Fibroblast of skin of left quadriceps (primary cell): ENCODE measurements at places on chromosomes 7 and 10.
A peak's percentile ranks its signal among the peaks of the same experiment; 100 is the strongest.

DNA sequence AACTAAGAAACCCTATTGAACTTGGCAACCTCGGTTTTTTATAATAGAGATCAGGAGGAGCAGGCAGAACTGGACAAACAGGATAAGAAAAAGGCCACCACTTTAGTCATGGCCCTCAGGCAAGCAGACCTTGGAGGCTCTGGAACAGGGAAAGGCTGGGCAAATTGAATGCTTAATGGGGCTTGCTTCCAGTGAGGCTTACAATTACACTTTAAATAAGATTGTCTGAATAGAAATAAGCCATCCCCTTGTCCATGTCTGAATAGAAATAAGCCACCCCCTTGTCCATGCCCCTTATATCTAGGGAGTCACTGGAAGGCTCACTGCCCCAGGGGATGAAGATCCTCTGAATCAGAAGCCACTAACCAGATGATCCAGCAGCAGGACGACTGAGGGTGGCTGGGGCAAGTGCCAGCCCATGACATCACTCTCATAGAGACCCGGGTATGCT, 40.6 kb downstream of the AKR1B15 start:
- DNase-seq = no peak

DNA sequence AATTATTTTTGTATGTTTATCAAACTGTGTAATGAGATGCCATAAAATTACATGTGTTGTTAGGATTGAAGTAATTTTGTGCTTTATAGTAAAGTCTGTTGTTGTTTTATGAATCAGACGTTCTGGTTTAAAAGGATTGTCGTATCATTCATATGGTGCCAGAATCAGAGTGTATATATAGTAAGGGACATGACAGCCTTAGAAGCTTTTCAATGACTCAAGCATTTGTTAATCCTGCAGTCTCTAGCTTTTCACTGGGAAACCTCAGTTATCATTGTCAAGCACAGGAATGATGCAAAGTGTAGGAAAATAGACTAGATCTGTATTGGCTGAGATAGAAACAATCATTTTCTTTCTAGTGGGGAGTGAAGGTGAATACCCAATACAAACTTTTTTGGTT, 57.5 kb downstream of the TRRAP start:
- DNase-seq = no peak

GRCh38 chr7:151843181-151843580, 33.7 kb downstream of the PRKAG2 start:
- no peak for DNase-seq

DNA sequence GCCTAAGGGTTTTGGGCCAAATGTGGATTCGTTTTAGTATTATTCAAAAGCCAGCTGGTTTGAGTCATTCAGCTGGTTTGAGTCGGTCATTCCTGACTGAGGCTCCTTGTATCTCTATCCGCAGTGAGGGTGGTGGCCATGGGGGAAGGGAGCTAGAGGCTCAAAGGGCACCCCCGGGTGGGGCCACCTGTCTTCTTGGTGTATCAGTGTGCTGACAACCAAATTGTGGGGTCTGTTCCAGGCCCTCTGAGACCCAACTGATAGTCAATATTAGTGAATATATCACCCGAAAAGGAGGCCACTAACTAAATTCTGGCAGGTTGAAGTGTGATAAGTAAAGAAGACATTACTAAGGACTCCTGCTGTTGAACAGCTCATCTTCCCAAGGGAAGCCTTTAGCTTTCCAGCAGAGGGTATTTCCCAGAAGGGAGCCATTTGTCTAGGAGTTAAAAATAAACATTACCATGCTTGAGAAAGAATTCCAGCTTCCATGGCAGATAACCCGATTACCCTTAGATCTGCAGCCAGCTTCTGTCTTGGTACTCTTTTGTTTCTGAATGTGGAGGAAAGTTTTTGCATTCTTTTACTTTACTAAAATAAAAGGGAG, 29.9 kb upstream of the DDX50 start:
- peak; percentile 20 for DNase-seq

- DNase-seq = no peak
Measured at GRCh38 chr7:127979728-127980126, 51.5 kb downstream of the LRRC4 start.

DNA sequence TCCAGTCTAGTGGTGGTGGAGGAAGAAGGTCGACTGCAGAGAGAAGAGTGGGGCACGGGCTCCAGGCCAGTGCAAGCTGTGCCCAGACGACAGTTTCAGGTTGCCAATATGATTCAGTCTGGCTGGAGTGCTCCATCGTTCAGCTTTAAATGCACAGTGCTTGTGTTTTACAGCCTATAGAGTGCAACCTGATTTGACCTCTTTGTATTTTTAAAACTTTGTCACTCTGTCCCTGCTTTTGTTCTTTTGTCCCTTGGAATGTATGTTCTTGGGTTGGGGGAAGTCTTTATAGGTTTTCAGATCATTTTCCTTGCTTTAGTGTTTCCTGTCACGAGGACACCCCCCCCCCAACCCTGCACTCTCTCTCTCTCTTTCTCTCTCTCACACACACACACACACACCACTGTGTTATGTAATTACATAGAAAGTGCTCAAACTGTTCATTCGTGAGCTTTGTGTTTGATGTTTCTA, 198.0 kb downstream of the CAMK1D start:
- no peak for DNase-seq

GRCh38 chr10:43980313-43980712, 331.6 kb upstream of the ZNF32 start:
- DNase-seq = no peak

DNA sequence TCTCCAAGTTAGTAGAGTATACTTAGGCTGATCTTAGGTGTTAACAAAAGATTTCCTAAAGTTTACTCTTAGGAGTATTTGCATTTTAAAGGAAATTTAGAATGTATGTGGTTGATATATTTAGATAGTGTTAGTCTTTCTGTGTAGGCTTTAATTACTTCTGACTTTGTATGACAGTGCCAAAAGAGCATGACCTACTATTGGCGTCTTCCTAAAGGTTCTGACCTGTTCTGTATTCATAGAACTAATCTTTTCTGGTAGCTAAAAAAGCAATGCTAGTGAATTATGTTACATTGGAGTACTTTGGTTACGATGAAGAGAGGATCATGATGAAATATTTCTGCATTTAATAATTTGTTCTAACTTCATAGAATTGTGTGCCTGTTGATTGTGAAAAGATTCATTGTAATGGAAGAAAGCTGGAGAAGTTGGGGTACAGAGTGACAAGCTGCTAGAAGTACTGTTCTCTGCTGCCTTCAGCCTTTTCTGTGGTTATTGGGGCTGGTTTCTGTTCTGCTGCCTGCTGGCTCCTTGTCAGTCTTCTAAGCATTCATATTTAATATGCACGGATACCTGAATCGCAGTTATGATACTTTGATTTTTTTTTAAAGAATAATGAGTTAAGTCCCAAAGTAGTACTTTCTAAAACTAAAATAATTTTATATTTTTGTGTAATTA, 13.2 kb downstream of the WAC start:
- DNase-seq = no peak

- no peak for DNase-seq
Measured at GRCh38 chr10:79027147-79028055, 41.4 kb upstream of the ZMIZ1 start.

DNA sequence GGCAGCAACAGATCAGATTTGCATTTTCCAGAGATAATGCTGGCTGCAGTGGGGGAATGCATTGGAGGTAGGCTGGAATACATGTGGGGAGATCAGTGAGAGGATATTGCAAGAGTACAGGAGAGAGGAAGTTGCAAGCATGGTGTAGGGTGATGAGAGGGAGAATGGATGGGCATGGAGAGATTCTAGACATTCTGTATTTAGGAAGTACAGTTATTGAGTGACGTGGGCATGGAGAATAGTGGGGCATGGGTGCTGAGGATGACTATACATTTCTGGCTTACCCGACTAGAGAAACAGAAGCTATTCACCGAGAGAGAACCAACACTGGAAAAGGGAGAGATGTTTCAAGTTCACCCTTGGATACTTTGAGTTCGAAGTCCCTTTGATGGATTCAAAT, 116.9 kb upstream of the SVIL start:
- DNase-seq = no peak
